Muscle of arm (tissue), 14 donors: ENCODE measurements at places on chromosomes 4 and X.
A peak's percentile ranks its signal among the peaks of the same experiment; 100 is the strongest.

DNA sequence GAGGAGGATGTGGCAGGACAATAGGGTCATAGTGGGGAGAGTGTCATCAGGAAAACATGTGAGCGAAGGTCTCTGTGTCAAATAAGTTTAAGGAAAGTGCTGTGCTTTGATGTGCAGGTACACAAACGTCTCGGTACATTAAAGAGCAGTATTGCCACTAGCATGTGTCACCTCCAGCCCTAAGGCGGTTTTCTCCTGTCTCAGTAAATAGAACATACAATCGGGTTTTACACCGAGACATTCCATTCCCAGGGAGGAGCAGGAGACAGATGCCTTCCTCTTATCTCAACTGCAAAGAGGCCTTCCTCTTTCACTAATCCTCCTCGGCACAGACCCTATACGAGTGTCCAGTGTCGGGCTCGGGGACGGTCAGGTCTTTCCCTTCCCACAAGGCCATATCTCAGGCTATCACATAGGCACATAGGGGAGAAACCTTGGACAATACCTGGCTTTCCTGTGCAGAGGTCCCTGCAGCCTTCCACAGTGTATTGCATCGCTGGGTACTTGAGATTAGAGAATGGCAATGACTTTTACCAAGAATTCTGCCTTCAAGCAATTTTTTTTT lies 684.5 kb downstream of the PDHA2 start:
- no peak for DNase-seq

DNA sequence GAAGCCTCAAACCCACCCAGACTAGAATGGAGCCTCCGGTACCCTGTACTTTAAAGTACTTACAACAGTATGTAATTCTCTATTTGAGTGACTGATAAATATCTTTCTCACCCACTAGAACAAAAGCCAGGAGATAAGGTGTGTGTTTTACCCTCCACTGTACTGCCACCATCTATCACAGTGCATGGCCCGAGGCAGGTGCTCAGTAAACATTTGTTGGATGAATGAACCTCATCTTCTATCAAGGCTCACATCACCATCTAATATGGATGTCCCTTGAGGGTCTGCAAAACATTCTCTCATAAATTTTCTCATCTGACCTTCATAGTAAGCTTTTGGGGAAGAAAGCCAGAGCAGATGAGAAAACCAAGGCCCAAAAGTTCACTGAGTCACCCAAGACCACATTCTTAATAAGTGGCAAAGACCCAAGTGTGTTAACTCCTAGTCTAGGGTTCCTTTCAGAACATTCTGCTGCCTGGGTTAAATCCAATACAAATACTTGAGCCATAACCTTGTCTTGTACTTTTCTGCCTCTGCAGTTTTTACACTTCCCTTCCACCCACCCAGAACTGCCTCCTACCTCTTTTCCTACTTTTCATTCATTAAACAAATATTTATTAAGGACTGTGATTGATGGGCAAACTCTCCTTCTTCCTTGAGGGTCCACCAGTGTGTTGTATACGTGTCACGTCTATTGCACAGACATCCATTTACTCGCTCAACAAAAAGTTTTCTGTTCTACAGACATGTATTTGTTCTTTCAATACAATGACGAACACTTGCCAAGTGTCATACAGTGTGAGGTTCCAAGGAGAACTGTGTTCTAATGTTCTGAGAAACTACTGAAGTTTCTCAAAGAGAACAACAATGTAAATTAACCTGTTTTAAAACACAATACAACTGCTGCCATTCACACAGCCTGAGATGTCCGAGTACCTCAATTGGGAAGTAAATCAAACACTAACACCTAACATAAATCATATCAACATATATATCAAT lies 35.7 kb downstream of the APBB2 start:
- DNase-seq = no peak

- DNase-seq = no peak
Observed at GRCh38 chr4:151458148-151458547, 49.2 kb downstream of the FHIP1A start.

GRCh38 chrX:110399497-110399896 lies 40.8 kb downstream of the RTL9 start:
- no peak for DNase-seq

- no peak for DNase-seq
Observed at GRCh38 chr4:119227690-119228089, 15.2 kb downstream of the USP53 start.

- no peak for DNase-seq
Observed at GRCh38 chr4:15253349-15253748, 174.5 kb upstream of the C1QTNF7 start.

- DNase-seq = no peak
Observed at GRCh38 chrX:56498756-56499155, 64.7 kb upstream of the UBQLN2 start.

- no peak for DNase-seq
Observed at GRCh38 chr4:22090661-22091351, 142.2 kb upstream of the KCNIP4 start.

GRCh38 chr4:156805696-156806095 lies 165.9 kb downstream of the PDGFC start:
- no peak for DNase-seq

- DNase-seq = no peak
Observed at GRCh38 chr4:113437129-113437528, 324.4 kb downstream of the CAMK2D start.

- no peak for DNase-seq
Observed at GRCh38 chr4:4456351-4456750, 69.4 kb downstream of the NSG1 start.

DNA sequence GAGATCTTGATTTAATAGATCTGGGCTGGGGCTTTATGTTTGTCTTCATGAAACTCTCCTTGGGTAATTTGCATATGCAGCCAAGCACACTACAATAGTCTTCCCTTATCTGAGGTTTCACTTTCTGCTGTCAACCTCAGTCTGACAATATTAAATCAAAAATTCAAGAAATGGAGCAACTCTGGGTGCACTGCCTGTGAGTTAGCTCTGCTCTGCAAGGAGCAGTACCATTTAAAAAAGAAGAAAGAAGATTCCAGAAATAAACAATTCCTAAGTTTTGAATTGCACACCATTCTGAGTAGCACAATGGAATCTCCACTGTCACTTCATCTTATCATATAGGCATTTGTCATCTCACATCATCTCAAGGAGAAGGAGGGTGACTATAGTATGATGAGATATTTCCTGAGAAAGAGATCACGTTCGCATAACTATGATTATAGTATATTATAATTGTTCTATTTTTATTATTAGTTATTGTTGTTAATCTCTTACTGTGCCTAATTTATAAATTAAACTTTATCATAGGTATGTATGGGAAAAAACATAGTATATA lies 9.4 kb downstream of the FNIP2 start:
- DNase-seq = no peak

DNA sequence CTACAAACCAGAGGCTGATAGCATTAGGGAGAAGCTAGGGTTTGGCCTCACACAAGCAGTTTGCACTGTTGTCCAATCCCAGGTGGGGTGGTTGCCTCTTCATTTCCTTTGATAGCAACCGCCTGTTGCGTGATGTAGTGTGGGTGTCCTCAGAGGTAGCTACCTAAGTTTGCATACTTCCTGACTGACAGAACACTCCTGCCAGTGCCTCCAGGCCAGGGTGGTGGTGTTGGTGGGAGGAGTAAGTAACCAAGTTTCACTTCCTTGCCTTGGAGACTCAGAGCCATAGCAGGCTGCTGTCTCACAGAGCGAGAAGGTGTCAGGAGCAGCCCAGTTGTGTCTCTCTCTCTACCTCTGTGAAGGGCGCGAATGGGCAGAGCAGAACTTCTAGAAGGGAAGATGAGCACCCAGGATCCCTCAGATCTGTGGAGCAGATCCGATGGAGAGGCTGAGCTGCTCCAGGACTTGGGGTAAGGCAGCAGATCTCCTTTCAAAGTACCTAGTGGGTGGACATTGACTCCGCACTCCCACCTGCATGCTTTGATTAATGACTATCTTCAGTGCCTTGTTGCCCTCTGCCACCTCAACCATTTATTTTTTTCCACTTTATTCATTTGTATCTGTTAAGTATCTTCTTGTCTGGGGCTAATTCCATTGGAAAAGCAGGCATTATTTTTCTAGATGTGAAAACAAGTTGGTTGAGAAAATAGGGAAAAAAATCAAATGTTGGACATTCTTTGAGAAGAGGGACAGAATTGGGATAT lies at the start of gene DAPP1:
Gene DAPP1 (plus strand): TSS at position 283 of the 764 bp plus-strand sequence. CDS start 87 bp downstream, at position 370.
- peak; percentile 8 for DNase-seq

GRCh38 chrX:45274576-45274975 lies 73.9 kb upstream of the DIPK2B start:
- DNase-seq = no peak

- DNase-seq = no peak
Observed at GRCh38 chr4:29307755-29308154, 1412.4 kb upstream of the PCDH7 start.

- DNase-seq = no peak
Observed at GRCh38 chr4:47837094-47837907, 566 bp downstream of the CORIN start.

GRCh38 chr4:169723207-169723965 lies 34.4 kb downstream of the HPF1 start:
- DNase-seq = no peak

- DNase-seq = no peak
Observed at GRCh38 chrX:113275804-113276203, 435.2 kb upstream of the AMOT start.

DNA sequence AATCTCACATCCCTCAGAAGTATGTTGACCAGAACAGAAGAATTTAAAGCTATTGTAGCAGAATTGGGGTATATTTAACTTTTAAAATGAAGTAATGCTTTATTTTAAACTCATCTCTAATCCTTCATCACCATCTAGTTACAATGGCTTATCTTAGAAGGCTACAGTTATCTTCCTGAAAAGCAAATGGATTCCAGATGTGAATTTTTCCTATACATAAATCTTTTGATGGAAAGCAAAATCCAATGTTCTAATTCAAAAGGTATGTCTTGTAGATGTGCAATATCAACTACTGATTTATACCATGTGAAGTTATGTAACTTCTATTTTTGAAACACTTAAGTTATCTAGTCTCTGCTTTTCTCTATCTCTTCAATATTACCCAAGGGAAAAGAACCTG lies 47.6 kb downstream of the CCNG2 start:
- no peak for DNase-seq

GRCh38 chr4:48462363-48462762 lies 20.8 kb upstream of the SLC10A4 start:
- DNase-seq = no peak

- no peak for DNase-seq
Observed at GRCh38 chrX:109855501-109855900, 122.4 kb upstream of the ACSL4 start.

DNA sequence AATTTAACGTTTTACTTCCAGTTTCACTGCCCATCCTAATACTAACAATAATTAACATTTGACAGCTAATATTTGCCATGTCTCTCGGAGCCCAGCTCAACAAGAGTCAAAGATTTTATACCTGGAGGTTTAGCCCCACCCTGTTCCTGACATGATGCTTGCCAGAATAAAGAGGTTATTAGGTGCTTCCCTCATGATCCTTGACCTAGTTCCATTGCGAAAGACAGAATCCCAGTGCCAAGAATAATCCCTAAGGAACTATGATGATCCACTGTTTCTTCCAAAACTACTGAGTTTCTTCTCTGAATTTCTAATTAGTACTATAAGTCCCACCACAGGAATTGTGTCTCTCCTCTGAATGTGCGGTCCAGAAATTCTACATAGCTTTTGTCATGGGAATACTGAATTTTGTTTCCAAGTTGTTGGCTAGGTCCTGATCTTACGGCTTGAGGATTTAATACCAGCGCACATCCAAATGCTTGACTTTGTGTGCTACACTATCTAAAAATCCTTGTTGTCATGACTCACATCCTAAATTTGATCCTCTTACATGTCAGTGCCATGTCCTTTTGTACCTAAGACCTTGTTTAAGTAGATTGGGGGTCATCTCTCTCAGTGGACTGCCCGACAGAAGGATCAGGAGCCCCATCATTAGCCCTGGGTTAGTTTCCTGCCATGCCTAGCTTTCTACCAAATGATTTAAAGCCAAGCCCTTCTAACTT lies 23.1 kb downstream of the ANTXR2 start:
- DNase-seq = no peak

DNA sequence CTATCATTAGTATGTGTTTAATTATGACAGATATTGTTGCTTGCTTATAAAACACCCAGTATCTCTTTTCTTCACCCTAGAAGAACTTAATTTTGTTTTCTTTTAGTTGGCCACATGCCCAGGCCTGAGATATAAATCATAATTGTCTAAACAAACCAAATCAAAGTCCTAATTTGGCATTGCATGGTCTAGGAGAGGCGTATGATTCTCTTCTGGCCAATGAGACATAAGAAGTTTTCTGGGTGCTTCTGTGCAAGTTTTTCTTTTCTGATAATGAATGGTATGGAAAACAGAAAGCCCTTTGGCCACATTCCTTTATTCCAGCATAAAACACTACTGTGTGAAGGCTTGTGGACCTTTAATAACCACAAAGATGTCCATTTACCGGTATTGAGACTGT lies 192.9 kb upstream of the CTSO start:
- DNase-seq = no peak
